K562 (cell line): ENCODE measurements at places on chromosomes 11 and 22. TPM values are rescaled to one million over a fixed set of nuclear protein-coding genes. Genes with fewer than 3 reads are reported as not detected.

GRCh38 chr22:33848251-33848650, 72.0 kb downstream of the LARGE1 start:
- H3K27ac ChIP-seq, result no peak overlapping the region
- no peaks in the 10 kb centered on the region for H3K4me1 ChIP-seq
- no peak overlapping the region for H3K4me3 ChIP-seq
- H3K36me3 ChIP-seq, result no peaks in the 10 kb centered on the region
- no peaks in the 10 kb centered on the region for H3K27me3 ChIP-seq

GRCh38 chr22:46869329-46869728, 106.9 kb downstream of the TBC1D22A start:
- H3K4me1 ChIP-seq, result no peaks in the 10 kb centered on the region; the same call in 1 of the 3 replicates
- no peak overlapping the region for H3K27ac ChIP-seq
- no peak overlapping the region for H3K4me3 ChIP-seq
- no peaks in the 10 kb centered on the region for H3K36me3 ChIP-seq
- no peaks in the 10 kb centered on the region for H3K27me3 ChIP-seq

- H3K36me3 ChIP-seq, result no peaks in the 10 kb centered on the region
- no peak for DNase-seq
- H3K4me3 ChIP-seq, result no peak overlapping the region
- no peaks in the 10 kb centered on the region for H3K4me1 ChIP-seq
Observed at GRCh38 chr11:76107971-76108370, 98.3 kb downstream of the WNT11 start.

The PNPLA3 gene
- 0.09 and 0.38 TPM in 2 replicates for total RNA-seq

The MUC5AC gene
- total RNA-seq, result under 0.01 TPM in 1 of 2 replicates, not detected in the other

The GAL gene
- 119 and 130 TPM in 2 replicates for total RNA-seq
